ENCODE measurements at places on chromosomes 5 and 9. TPM values are rescaled to one million over a fixed set of nuclear protein-coding genes. Genes with fewer than 3 reads are reported as not detected.

DNA sequence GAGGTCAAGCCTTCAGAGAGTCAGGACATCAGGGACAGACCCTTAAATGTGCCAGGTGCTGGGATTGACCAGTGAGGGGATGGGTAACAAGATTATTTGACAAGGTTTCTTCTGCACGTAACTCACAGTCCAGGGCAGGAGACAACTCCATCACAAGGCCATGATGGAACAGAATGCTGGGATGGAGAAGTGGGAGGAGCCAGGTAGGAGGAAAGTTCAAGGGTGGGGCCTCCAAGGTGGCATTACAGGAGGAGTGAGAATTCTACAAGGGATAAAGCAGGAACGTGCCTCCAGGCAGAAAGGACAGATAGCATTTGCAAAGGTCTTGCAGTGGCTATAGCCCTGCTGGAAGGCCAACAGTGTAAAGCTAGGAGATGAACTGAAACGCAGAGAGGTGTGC, 102.2 kb downstream of the FGF18 start:
- no peak for DNase-seq

- DNase-seq: no peak
Measured at GRCh38 chr5:93789173-93790067, 48.0 kb upstream of the POU5F2 start.

GRCh38 chr5:109455598-109456096, 45.9 kb upstream of the PJA2 start:
- DNase-seq: no peak

GRCh38 chr5:127766676-127767335, 63.6 kb downstream of the CCDC192 start:
- DNase-seq: no peak

GRCh38 chr5:151476016-151476415, 28.6 kb downstream of the SLC36A1 start:
- DNase-seq: no peak

DNA sequence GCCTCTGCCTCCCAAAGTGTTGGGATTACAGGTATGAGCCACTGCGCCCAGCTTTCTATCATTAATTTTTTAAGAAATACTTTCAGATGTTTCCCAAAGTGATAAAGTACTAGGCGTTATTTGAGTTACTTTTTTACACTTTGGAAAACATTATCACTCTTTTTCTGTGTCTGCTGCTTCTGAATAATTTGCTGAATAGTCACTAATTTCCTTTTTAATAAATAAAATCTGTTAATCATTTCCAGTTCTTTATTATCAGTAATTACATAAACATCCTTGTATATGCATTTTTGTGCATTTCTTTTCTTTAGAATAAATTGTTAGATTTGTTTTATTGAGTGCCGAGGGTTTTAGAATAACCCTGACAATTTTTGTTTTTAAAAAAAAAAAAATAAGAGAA, 48.6 kb downstream of the UHRF2 start:
- no peak for DNase-seq

DNA sequence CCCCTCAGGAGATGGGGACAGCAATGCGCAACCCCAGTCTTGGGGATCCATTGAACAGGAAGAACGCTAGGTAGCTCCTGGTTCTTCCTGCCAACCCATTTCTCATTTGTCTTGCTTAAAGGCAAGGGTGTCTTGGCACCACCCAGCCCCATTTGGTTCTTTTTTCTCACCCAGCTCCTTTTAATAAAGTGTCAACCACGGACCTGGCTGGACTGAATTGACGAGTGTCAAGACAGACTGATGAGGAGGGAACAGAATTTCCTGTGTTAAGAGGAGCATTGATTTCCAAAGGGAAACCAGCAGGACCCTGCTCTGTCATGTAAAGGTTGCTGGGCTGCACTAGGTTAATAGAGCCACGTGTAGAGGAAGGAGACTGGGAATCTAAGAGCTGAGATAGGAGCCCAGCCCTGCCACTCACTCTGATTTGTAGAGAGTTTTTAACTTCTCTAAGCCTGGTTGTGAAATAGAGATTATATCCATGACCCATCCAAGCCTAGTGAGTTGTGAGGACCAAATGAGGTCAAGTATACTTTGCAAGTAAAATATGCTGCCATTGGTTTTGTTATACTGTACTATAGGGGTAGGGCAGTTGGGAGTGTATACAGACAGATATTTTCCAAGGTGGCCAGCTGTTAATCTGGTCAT, 33.7 kb downstream of the OSTF1 start:
- DNase-seq: no peak

GRCh38 chr5:27315363-27316270, 277.2 kb upstream of the CDH9 start:
- DNase-seq: no peak

GRCh38 chr5:132009706-132010405, 1.6 kb downstream of the ACSL6 start:
- DNase-seq: no peak

DNA sequence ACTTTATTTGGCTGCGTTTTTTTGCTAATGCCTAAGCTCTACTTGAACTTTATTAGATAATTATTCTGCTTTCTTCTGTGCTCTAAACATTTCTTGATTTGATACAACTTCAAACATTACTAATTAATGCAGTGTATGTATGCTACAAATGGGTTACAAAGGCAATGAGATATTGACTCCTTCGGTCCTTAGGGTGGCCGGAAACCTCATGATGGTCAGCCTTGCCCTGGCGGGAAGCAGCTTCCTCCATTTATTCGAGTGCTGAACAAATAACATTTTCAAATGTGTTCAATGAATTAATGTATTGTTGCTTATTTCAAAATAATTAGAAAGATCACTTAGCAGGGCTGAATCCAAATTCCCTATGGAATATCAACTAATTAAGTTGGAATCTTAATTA, 3.9 kb upstream of the LNPEP start:
- peak; percentile 55 for DNase-seq

DNA sequence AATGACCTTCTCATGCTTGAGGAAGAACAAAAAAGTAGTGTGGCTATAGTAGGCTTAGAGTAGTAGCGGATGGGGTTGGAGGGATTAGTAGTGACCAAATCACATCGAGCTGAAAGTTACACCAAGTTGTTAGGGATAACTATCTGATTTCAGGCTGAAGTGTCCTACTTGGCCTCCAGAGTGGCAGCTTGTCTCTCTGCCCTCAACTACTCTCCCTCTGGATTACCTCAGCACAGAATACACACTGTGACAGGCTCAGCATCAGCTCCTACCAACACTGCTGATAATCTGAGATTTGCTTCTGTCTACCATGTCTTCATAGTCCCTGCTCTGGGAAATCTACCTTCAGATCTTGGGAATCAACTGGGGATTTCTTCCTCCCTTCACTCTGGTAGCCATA, 714.6 kb upstream of the GRAMD2B start:
- DNase-seq: no peak

DNA sequence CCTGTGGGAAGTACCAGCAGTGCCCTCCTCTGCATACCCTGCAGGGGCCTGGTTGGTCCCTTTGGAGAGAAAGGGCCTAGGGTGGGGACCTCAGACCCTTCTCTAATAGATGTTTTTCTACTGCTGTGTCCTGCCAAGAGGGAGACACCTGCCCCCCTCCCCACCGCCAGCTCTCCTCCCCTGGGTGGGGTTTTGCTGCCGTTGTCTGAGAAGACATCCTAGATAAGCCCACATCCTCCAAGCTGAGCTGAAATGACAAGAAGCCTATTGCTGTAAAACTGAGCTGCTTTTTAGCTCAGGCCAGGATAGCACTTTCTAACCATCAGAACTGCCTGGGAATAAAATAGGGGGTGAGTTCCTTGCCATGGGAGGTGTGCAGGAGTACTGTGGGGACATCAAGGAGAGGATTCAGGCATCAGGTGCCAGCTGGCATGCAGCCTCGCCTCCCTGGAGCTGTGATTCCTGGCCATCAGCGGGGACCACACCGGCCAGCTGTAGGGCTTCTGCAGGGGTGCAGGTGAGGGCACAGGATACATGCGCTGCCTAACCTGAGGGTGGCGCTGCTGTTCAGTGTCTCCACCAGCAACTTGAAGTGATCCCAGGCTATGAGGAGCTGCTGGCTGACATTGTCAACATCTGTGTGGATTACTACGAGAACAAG, 37.9 kb downstream of the CYFIP2 start:
- DNase-seq: peak; percentile 63

The VAV2 gene
- 3.5 TPM for total RNA-seq

- DNase-seq: peak; percentile 60
Measured at GRCh38 chr9:94821098-94821887, 94.8 kb downstream of the AOPEP start.

- no peak for DNase-seq
Measured at GRCh38 chr9:123753669-123754258, 176.2 kb downstream of the DENND1A start.

DNA sequence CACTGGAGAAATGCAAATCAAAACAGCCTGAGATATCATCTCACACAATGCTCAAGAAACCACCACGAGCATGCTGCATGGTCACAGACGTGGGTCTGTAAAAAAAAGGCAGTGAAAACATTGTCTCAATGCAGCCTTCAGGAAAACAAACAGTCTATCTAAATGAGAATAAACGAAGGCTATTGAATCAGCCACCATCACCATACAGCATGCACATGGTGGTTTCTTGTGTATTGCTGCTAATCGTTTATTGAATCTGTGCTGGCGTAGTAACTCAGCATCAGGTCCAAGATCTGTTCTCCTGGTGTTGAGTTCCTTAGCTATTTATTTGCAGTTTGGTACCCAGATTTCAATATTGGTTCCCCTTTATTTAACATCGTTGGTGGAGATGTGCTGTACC, 1115.0 kb downstream of the CDH18 start:
- no peak for DNase-seq

The PHF24 gene
- total RNA-seq: not detected

The ZDHHC11B gene
- total RNA-seq: 0.34 TPM

DNA sequence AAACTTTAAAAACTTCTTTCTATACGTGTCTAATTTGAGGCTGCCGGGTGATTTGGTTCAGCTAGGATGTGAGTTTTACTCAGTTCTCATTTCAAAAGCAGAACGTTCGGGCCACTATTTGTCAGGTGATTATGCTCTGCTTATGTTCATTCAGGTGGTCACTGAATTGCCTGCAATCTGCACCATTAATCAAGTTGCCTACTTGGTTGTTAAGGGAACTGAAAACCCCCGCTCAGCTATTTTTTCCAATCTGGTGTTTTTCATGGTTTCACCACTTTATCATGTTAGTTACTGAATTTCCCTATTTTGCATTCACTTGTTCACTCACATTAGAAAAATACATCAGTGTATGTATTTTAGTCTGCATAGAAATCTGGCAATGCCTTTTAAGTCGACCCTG, 523.0 kb downstream of the CSNK1G3 start:
- DNase-seq: peak; percentile 59

- DNase-seq: no peak
Measured at GRCh38 chr5:130870691-130871090, 294.4 kb downstream of the HINT1 start.

- DNase-seq: no peak
Measured at GRCh38 chr5:117486261-117486660, 911.6 kb upstream of the SEMA6A start.

- DNase-seq: no peak
Measured at GRCh38 chr9:99262949-99263418, 40.9 kb downstream of the SEC61B start.

DNA sequence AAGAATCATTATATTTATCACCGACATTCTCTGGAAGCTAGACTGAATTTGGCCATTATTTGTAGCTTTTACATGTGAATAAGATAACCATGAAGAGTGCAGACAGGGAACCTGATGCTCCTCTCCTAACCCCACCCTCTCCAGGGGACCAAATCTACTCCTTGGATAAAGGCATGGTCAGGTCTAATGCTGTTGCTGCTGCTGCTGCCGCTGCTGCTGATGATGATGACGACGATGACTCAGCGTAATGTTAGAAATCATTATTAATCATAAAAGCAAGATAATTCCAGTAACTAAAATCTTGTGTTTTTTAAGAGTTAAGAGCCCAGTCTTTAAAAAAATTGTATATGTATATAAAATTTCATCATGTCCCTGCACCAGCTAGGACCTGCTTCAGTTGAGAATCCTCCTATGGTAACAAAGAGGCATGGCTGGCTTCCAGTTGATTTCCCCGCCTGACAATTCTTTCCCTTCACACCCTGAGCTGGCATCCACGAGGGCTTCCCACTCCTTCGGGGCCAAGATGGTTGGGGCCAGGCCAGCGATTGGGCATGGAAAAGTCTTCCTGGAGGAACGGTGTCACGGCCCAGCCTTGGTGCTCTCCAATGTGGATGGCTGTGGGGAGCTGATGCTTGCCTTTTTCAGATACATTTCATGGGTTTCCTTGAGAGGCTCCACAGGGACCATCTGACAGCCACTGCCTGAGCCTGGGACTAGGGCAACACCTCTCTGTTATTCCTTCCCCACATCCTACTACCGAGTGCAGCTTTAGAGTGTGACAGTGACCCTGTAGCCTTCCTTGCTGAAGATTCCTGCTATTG, 400.0 kb downstream of the CTNND2 start:
- DNase-seq: no peak

GRCh38 chr9:134358662-134359319, 32.5 kb downstream of the RXRA start:
- no peak for DNase-seq

DNA sequence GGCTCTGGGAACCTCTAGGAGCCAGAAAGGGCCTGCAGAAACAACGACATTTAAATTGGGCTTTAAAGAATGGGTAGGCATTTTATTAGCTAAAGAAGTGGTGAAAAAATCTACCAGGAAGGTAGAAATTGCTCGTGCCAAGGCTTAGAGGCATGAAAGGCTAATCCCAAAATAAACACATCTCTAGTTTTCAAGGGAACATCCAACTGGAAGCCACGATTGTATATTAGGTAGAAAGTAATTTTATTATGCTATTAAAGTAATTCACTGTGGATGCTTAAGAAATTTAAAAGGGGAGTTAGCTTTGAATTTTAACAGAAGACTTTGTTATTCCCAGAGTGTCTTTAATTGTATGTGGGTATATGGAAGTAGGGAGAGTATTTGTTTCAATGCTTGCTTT, 17.5 kb upstream of the CNTLN start:
- no peak for DNase-seq

Measured in Karpas-422 (cell line).